ENCODE measurements at places on chromosomes 13 and 19.

DNA sequence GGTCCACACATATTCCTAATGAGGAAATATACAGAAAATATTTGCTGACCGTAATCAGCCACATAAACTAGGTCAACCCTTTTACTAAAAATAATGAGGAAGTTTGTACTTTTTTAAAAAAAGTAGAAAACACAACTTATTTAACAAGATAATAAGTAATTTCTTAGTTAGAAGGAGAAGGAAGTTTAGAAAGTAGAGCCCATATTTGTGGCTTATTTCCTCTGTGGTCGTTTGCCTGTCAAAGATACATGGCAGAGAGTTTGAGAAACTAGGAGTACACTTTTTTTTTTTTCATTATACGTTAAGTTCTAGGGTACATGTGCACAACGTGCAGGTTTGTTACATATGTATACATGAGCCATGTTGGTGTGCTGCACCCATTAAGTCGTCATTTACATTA lies 1205.2 kb upstream of the MIR17HG start:
- no peak for ATAC-seq

- ATAC-seq, result no peak
Observed at GRCh38 chr13:111209613-111210012, 94.5 kb downstream of the ARHGEF7 start.

DNA sequence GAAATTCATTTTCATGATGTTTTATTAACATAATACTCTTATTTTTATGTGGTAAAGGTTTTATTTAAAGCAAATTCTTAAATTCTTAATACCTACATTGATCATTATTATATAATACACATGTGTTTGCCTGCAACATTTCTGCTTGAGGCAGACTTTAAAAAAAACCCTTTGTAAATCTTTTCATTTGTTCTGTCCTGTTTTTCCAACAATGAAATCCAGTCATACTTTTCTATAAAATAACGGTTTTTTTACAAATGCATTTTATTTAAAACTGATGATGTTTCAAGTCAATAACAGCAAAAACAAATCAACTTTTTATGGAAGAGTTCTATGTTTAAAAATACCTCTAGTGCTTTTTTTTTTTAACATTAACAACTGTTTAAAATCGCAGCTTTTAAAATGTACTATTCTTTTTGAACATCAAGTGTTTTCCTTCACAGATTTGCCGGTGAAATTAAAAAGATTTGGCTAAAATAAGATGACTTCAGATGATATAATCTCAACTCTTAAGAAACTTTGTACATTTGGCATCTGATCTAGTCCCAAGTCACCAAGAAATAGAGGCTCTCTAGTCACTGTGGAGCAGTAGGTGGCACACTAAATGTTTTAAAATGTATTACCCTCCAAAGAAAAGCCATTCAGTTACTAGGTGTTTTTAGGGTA lies 5.1 kb downstream of the POU4F1 start:
- ATAC-seq, result no peak

DNA sequence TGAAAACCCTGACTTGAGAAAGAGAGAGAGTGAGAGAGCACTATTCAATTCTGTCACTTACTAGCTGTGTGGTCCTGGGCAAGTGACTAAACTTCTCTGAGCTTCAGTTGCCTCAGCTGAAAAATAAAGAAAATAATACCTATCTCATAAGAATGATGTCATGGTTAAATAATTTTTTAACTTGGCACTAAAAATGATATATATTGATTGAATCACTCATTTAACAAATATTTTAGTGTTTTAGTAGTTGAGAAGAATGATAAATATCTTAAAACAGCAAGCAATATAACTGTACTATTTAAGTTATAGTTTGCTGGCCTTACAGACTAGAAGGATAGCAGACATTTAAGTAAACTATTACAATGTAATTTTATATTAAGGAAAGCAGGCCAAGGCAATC lies 764.2 kb downstream of the DIAPH3 start:
- no peak for ATAC-seq

- ATAC-seq, result no peak
Observed at GRCh38 chr19:2811221-2811722, 8.4 kb upstream of the ZNF554 start.

DNA sequence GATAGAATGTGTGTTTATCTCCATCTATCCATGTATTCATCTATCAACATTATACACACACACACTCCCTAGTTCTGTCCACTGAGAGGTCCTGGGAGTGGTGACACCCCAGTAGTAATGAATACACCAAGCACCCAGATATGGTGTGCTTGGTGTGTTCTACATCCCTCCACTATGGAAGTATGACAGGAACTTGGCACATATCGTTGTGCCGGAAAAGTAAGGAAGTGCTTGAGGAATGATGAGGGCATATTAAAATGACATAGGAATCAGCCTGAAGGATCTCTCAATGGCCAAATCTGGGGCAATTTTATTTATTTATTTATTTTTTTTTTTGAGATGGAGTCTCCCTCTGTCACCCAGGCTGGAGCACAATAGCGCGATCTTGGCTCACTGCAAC lies 28.3 kb upstream of the FBXO17 start:
- ATAC-seq, result no peak

DNA sequence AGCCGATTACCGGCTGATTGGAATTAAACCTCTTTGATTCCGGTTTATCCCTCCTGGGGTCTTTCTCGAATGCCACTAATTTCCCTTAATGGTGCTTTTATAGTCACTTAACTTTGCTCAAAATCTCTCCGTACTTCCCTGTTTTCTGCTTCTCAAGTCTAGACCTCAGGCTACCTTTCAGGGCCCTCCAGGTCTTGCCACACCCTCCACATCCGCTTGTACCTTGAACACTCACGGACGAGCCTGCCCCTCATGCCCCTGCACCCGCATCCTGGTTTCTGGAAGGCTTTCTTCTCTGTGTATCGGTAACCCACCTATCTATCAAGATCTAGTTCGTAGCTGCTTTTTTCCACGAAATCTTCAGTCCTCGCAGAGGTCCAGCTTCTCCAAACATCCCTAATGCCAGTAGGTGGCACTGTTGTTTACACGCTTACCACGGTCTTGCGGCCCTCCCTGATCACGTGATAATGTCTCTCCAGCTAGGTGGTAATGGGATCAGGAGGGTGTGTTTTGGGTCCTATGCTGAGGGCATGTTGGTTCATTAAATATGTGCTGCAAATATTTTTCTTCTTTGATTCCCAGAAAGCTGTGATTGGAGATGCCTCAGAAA lies 13.8 kb downstream of the ATP12A start:
- peak; percentile 50 for ATAC-seq

DNA sequence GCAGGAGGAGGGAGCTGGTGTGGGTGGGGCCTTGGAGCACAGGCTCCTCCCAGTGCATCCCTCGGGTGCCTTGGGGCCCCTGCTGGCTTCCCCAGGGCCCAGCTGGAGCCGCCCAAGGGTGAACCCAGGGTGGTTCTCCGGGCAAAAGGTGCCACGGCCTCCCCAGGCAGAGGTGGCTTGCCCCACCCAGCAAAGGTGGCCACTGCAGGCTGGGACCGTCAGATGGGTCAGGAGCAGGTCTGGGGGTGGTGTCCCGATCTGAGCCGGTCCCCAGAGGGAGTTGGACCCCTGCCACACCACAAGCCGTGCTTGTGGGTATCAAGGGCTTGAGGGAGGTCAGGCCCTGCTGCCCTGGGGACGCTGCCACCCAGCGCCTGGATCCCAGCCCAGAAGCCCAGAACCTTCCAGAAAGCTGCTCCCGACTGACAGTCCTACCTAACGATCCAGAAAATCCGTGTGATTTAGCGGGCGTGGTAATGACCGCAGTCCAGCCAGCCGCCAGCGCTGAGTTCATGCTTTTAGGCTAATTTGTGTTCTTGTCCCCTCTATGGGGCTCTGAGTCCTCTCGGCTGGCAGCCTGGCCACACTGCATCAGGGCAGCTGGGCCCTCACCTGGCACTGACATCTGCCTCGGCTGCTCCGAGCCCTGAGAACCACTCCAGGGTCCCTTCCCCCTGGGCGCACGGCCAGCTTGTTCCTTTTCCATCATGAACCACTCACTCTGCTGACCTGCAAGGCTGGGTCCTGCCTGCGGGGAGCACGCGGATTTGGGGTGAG lies 5.0 kb upstream of the GRIN3B start:
- no peak for ATAC-seq

All from gastroesophageal sphincter (tissue), 4 donors.